Fibroblast of skin of abdomen (primary cell): ENCODE measurements at places on chromosomes 1 and 21.

DNA sequence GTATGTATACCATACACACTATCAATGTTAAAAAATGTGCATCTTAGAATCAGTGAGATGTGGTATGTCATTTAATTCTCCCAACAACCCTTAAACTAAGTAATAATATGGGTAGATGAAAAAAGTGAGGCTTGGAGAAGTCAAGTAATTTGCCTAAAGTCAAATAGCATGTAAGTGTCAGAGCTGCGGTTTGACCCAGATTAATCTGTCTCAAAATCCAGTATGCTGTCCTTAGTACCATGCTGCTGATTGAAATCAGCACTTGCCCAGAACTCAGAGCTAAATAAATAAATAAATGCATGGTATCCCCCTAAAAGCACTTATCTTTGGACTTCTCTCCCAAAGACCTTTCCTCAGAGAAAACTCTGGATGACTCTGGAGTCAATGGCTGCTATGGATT is 16.7 kb downstream of the BCL9 start:
- DNase-seq, result no peak

- peak; percentile 40 for DNase-seq
Observed at GRCh38 chr1:187051618-187052232, 223.0 kb downstream of the PLA2G4A start.

DNA sequence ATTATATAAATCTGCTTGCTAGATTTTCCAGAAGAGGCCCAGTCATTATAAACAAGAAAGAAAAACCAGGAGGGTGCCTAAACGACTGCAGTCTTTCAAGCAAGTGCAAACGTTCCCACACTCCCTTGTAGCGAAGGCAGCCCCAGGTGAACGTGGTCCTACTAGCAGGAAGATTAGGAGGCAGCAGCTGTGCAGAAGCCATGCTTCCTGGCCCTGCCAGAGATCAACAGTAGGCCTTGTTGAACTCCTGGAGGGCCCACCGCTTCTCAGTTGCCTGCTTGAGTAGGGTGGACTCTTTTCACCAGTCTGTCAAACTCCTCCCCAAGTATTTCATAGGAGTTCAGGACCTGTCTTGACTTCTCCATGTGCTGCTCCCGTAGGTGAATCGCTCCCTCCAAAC is 163.0 kb upstream of the GORAB start:
- DNase-seq, result no peak

DNA sequence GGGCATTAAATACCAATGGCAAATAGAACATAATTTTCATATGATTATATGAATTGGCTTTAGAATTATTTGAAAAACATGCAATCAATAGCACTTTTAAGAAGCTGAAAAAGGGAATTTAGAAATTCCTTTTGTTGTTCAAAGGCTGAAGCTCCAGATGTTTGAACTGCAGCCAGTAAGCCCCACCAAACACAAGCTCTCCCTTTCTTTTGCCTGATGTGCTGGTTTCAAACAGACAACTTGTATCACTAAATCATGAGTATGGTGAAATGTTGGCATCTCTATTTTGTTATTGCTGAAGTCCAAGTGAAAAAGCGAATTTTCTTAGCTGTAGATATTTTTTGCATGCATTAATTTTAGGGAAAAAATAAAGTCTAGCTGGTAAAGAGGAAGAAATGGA is 27.5 kb upstream of the NCAM2 start:
- DNase-seq, result no peak

DNA sequence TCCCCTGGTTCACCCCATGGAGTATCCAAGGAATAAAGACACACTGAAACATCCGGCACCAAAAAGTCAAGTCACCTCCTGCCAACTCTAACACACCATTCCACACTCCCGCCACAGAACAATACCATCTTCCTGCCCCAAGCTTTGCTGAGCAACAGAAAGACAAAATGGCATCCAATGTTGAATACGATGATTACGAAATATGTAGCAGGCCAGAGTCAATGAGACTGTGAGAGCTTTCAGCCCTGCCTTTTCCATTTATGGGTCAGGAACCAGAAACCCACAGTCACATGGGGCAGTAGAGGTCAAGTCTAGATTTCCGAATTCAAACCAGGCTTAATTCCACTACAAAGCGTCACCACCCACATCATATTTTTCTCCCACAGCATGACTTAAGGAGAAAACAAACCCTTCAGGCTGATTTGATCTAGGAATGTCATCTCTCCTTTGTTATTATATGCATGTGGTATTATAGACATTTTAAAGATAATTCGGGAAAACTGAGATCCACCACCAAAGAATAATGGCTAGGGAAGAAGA is 249.8 kb downstream of the SETD4 start:
- no peak for DNase-seq

DNA sequence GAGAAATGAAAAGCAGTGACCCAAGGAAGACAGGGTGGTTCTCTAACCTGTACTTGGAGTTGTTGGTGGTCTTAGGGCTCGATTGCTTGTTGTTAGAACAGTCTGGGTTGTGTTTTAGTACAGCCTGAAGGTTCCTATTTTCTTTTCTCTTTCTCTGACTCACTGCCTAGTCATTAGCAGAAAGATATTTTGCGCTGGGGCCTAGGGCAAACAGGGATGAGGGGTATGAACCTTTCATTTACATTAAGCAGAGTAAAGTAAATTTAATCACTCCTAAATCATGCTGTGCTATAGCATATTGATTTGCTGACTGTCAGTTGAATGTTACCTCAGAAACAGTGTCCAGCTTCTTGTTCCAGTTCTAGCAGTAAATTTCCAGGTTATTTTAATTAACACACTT is 197.2 kb downstream of the RWDD3 start:
- no peak for DNase-seq

- no peak for DNase-seq
Observed at GRCh38 chr1:54610048-54610447, 13.3 kb downstream of the FAM151A start.

DNA sequence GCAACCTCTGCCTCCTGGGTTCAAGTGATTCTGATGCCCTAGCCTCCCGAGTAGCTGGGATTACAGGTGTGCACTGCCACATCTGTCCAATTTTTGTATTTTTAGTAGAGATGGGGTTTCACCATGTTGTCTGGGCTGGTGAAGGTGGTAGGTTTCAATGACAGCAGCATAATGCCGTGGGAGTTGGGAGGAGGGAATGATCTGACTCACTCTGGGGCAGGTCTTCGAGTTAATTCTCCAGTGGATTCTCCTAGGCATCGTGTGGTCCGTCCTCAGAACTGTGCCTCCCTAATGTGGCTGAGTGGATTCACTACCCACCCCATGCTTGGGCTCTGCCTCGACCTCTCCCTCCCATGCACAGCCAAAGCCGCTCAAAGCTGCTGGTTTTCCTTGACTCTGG is 1.7 kb upstream of the GPR37L1 start:
- no peak for DNase-seq

- DNase-seq, result no peak
Observed at GRCh38 chr1:170978371-170978910, 43.1 kb downstream of the MROH9 start.

DNA sequence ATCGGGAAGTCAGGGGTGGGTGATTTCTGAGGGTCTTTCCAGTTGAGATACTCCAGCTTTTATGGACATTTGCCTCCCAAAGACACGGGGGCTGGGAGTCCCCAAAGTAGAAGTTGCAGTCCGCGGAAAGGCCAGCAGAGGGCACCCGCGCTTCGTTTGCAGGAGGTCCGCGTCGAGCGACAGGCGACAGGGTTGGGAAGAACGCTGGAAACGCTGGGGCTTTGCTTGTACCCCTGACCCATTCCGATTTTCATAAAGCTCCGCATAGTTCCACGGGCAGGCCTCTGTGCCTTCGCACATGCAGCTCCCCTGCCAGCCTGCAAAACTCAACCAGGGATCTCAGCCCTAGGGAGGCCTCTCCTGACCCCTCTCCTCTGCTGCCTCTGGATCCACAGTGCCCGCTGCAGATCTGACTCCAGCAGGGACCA is 44.2 kb upstream of the LAPTM5 start:
- DNase-seq, result peak; percentile 55

GRCh38 chr1:116545359-116545705 is 25.5 kb downstream of the CD58 start:
- DNase-seq, result no peak

GRCh38 chr1:226599636-226600238 is 51.2 kb downstream of the STUM start:
- no peak for DNase-seq

DNA sequence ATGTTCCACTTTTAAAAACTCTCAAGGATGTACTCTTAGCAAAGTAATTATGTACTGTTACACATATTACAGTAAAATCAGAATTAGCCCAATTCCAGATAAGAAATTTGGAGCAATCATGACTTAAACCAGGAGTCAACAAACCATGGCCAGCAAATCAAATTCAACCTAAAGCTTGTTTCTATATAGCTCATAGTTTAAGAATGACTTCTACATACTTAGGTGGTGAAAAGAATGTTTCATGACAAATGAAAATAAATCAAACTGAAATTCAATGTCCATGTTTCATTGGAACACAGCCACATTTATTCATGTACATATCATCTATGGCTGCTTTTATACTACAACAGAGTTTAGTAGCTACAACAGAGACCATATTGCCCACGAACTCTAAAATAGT is 35.1 kb downstream of the FRRS1 start:
- peak; percentile 88 for DNase-seq
